Suppressor macrophage (primary cell): ENCODE measurements at places on chromosomes 16 and 17.

DNA sequence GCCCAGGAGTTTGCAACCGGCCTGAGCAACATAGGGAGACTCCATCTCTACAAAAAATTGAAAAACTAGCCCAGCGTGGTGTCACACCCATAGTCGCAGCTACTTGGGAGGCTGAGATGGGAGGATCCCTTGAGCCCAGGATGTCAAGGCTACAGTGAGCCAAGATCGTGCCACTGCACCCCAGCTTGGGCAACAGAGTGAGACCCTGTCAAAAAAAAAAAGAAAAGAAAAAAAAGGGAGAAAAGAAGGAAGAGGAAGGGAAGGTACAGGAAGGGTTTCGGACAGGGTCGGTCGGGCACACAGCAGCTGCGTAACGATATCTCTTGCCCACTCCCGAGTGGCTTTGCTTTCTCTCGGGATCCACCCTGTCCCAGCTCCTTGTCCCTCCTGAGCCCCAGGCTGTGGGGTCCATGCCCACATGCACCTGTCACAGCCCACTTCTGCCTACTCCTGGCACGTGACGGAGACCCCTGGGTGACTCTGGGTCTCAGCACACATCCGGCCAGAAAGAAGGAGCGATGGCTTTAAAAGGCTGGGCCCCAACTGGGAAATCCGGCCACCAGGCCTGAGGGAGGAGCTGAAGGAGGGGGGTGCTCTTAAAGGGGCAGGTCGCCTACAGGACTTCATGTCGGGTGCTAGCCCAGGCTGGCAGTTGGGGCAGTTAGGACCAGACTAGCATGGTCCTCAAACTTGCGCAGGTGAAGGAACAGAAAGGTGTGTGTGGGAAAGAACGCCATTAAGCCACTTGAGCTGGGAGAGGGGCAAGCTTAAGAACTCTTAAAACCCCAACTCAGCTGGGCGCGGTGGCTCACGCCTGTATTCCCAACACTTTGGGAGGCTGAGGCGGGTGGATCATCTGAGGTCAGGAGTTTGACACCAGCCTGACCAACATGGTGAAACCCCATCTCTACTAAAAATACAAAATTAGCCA is at the start of gene GHDC:
TSS of gene GHDC (minus strand) at position 526 of the 931 bp plus-strand sequence. CDS start 913 bp downstream, outside the sequence.
- peak; percentile 86 for DNase-seq

DNA sequence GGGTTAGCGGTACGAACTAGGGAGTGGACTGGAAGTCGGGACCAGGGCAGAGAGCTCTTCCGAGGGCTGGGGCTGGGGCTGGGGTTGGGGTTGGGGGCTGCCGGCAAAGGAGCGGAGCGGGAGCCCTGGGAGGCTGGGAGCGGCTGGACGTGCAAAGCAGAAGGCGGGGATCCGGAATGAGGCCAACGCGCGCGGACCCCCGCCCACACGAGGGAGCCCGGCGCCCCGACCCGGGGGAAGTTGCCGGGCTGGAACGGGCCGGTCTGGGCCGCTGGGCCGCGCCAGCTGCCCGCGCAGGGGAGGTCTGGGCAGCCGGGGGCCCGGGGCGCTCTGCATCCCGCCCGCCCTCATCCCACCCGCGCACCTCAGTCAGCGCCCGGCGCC is 323 bp downstream of the ST3GAL2 start:
- no peak for DNase-seq

GRCh38 chr17:49779739-49780231 is 8.7 kb upstream of the KAT7 start:
- DNase-seq, result peak; percentile 73

DNA sequence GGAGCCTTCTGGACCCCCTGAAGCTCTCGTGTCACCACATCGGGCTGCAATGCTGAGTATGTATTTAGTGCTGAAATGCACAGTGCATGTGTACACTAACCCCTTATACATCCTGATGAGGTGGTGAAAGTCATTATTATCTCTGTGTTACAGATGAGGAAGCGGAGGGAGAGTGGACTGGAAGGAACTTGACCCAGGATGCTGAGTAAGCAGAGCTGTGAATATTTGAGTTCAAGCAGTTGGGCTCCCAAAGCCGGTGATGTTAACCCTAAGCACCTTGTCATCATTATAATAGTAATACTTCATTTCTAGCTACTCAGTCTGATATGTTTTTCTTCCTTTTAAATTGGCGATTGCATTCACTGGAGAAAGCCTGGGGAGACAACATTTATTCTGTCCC is 25.9 kb upstream of the NKD1 start:
- DNase-seq, result no peak

DNA sequence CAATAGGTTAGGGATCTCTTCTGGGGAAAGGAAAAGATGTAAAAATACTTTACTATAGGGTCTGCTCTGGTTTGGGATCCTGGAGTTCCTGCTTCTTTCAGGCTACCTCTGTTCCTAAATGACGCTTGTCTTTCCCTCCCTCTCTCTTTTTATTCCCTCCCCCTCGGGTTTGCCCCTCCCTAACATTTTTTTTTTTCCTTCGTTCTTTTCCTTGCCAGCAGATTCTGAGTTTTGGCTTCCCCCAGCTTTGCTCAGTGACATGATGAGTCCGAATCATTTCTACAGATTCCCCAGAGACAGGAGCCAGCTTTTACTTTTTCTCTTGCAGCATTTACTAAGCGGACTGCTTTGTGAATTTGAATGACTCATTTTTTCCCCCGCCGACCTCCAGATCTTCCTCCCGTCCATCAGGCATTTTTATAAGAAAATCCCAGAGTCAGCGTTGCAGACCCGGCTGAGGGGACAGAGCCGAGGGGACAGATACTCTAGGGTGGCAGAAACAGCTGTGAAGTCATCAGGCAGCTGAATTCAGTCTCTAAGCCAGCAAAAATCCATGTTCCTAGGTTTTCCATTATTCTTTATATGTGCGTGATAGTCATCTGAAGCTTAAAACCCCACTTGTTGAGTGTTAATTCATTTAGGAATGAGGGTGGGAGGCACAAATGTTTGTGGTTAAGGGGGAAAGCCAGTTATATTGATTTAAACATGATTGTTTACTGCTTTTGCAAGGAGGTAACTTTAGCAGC is at the start of gene TMEM100:
TSS of gene TMEM100 (minus strand) at position 123 of the 746 bp plus-strand sequence. CDS start 1,794 bp downstream, outside the sequence.
- no peak for DNase-seq

DNA sequence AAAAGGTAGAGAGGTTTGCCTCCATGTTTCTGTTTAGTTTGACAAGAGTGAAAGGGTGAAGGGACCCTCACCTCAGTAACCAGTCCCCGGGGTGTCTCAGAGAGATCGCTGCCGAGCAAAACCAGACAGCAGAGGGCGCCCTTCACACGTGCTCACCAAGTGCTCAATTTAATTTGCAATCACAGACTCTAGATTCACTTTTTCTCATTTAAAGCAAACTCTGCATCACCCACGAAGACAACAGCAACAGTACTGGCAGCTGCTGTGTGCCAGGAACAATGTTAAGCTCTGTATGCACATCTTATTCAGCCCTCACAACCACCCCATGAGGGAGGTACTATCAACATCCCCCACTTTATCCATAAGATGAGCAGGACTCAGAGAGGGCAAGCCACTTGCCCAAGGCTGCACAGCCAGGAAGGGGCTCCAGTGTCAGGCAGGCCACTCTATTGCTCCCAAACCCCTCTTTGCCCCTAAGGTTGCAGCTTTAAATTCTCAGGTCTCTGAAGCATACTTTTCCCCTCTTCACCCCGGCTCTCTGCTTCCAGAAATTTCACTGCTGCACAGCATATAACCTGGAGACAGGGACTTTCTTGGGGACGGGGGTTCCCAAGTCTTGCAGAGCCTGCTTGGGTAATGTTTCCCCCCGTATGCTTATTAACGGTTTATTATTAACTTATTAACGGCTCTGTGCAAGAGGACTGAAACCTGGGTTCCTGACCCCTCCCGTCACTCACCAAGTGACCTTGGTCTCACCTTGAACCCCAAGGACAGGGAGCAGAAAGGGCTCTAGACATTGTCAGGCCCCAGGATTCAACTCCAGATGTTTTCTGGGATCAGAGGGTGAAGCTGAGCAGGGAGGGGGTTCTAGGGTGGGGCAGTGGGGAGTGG is 70.9 kb downstream of the CNGB1 start:
- DNase-seq, result peak; percentile 72

DNA sequence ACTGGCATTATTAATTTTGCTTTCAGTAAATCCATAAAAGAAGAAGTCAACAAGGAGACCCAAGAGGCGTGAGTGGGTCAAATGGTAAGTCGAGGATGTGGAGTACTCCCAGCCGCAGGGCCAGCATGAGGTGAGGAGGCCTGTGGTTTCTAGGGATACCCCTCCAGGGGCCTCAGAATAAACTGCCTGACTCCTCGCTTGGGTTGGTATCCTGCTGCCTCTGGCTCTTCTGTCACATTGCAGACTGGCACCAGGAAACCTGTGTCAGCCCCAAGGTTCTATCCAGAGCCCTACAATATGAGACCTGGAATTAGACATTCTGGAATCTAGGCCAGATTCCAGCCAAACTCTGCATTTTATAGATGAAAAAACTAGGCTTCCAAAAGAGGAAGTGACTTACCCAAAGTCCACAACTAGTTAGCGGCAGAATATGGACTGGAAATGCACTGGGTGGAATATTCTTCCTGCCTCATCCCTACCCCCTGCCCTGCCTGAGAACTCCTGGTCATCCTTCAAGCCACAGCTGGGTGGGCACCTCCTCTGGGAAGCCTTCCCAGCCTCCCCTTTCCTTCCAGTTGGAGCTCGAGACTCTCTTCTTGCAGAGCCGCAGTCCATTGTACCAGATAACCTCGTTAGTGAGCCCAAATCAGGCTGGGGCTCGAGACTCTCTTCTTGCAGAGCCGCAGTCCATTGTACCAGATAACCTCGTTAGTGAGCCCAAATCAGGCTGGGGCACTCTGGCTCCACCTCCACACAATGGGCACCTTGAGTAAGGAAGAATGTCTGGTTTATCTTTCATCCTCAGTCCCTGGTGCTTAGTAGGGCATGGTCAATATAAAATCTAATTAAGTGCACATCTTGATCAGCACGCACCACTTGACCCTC is 22.6 kb downstream of the C17orf67 start:
- DNase-seq, result peak; percentile 28

GRCh38 chr16:51834133-51834532 is 683.1 kb upstream of the SALL1 start:
- DNase-seq, result no peak

GRCh38 chr16:50083996-50084395 is 18.2 kb downstream of the HEATR3 start:
- DNase-seq, result no peak

DNA sequence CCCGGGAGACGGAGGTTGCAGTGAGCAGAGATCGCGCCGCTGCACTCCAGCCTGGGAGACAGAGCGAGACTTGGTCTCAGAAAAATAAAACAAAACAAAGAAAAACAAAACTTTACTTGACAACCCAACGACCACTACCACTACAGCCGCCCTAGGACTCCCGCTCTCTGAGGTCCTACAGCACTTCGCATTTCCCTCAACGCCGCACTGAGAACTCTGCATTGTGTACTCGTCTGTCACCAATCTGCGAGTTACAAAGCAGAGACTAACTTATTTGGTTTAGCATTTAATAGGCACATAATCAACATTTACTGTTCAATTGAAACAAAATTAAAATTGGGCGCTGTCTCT is 479 bp upstream of the ZNF207 start:
- DNase-seq, result peak; percentile 48

GRCh38 chr17:80777274-80777673 is 214.4 kb upstream of the CHMP6 start:
- no peak for DNase-seq

- DNase-seq, result peak; percentile 84
Observed at GRCh38 chr17:77247048-77247541, 106.3 kb downstream of the SEC14L1 start.

- peak; percentile 63 for DNase-seq
Observed at GRCh38 chr16:83721676-83722075, 86.1 kb upstream of the HSBP1 start.

DNA sequence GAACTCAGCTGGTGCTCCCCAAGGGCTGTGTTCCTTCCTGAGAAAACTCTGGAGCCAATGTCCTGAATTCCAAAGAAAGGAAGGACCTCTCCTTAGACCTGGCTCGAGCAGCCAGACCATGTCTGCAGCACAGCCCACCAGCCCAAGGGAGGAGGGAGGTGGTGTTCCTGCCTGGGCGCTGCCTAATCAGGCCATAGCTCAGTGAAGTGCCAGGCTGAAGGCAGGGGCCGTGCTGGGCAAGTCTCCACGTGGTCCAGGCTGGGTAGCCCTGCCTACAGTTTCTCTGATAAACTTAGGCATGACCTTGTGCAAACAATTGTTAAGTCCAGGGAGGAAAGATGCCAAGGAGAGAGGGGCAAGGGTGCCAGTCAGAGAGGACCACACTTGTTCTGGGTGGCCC is 76.8 kb downstream of the MPRIP start:
- DNase-seq, result no peak

DNA sequence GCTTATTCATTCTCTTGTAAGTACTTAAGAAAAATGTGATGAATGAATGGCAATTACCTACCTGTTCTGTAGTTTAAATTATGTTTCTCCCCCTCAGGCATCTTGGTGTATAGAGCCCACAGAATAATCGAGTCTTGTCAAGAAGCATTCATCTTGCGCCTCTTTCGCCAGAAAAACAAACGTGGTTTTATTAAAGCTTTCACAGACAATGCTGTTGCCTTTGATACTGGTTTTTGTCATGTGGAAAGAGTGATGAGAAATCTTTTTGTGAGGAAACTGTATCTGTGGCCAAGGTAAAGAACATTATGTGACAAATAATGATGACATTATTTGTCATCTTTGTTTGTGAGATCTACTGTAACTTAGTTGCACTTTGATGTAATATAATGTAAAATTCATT is 6.5 kb downstream of the ERCC4 start:
- no peak for DNase-seq

DNA sequence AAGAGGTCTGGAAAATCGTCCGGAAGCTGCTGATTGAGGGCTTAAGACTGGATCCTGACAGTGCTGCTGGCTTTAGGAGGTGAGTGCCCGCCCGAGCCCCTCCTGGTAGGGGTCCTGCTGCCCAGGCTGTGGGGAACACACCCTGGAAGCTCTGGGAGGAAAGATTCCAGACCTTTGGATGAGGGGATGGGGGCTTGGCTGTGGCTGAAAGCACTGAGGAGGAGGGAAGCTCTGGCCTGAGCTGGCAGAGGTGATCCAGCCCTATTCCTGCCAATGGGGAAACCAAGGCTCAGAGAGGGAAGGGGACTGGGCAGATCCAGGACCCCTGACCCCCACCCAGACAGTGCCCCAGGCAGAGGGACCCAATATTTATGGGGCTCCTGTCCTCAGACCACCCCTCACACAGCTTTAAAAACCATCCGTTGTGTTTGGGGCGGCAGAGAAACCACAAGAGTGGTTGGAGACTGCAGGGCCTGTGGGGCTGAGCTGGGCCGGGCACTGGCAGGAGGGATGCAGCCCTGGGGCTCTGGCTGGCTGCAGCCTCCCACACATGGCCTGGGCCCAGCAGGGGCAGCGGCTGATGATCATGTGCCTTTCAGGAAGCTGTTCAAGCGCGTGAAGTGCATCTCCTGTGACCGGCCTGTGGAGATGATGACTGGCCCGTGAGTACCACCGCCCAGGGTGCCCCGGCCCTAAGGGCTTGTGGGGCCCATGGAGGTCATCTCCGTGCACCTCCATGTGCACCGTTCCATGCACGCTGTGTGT is 22.8 kb downstream of the UBALD1 start:
- DNase-seq, result no peak

- DNase-seq, result no peak
Observed at GRCh38 chr17:72079700-72080099, 41.1 kb upstream of the SOX9 start.

DNA sequence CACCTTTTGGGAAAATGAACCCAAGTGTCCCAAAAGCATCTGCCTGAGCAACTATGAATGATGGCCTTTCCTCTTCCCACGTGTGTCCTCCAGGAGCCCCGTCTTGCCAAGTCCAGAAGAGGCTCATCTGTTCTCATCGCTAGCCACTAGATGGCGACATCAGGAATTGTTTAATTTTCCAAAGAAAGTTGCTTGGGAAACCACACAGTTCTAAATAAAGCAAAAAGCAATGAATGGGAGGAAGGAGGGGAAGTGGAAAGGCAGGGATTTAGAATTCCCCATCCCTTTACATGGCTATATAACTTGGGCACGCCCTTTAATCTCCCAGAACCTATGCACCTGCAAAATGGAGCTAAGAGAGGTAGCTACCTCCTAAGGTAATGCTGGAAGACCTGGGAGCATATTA is 9.0 kb upstream of the CDH5 start:
- DNase-seq, result peak; percentile 84
